ENCODE measurements at places on chromosomes 3 and 15.

DNA sequence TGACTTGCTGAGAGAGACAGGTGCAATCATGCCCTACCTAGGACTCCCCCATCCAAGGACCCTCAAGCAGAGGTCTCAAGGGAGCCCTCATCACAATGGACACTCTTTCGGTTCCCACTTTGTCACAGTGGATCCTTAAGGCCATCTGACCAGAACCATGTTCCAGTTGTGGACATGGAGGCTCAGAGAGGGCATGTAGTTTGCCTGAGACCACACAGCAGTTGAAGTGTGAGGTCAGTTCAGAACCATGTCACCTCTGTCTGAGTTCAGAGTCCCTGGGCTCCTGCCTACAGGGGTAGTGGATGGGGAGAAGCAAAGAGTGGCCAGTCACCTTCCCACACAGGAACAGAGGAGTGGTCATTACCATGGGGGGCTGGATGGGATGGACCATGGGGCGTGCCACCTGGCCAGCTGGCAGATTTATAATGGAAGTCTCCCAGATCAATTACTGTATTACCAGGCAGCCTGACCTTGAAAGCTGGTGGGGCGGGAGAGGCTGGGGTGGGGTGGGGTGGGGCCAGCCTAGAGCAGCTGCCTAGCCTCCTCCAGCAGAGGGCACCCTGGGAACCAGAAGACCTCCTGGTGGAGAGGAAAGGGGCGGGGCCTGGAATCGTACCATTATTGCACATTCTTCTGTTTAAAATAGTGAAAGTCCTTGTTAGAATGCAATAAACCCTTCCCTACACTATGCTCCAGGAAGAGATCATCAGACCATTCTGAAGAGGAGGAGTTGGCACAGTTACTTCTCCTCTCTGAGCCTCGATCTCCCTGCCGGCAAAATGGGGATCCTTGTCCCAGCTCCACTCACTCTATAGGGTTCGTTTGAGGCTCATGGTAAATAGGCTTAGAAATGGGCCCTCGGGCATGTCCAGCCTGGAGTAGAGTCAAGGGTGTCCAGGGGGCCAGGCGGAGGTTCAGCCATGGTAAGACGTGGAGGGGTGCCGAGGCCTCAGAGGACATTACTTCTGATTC is 26.9 kb upstream of the LINGO1 start:
- peak; percentile 66 for DNase-seq

GRCh38 chr15:70166506-70167087 is 68.9 kb upstream of the TLE3 start:
- DNase-seq = no peak

- DNase-seq = no peak
Observed at GRCh38 chr3:137787529-137787928, 23.4 kb downstream of the SOX14 start.

- no peak for DNase-seq
Observed at GRCh38 chr15:39461536-39462130, 119.2 kb upstream of the THBS1 start.

DNA sequence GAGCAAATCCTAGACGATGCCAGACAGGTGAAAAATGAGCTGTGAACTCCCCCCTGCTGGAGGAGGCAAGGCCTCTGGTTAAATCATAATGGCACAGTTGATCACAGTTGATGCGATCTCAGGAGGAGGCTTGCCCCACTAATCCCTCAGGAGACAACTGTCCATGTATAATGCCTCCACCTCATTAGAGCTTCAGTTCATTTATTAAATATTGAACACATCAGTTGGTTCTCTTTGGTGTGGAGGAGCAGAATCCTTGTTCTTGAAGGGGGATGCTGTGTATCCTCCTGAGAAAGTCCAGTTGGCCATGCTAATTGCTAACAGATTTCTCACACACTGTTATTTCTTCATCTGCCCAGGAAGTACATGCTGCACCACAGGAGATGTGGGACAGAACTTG is 290.5 kb downstream of the IGSF11 start:
- DNase-seq = no peak

DNA sequence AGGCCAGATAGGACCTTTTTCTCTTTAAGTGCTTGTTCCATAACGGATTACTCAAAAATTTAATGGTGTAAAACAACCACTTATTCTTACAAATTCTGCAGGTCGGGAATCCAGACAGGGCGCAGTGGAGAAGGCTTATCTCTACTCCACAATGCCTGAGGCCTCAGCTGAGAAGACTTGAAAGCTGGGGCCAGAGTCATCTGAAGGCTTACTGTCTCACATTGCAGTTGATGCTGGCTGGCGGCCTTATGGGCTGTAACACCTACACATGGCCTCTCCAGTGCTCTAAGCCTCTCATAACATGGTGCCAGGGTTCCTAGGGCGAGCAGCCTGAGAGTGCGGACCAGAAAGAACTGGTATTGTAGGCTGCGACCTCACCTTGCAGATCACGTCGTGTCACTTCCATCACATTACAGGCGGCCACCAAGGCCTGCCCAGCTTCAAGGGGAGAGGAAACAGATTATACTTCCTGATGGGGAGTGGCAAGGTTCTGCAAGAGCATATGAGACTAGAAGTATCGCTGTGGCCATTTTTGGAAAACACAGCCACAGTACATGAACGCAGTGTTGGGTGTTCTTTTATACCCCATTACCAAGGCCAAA is 32.4 kb downstream of the CMTM7 start:
- DNase-seq = peak; percentile 66

DNA sequence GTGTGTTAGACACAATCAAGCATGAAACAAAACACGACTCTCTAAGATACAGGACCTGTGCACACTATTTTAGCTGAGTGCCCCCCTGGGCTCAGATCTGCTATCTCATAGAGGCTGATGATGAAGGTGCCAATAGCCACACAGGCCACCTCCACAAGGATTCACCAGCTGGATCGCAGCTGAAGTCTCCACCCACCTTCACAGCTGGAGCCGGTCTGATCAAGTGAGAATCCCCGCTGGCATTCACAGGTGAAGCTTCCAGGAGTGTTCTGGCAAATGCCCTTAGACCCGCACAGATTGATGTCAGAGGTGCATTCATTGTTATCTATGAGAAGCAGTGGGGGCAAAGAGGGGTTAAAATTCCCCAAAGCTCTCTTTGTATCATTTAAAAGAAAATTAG is 90.1 kb downstream of the DUT start:
- DNase-seq = no peak

DNA sequence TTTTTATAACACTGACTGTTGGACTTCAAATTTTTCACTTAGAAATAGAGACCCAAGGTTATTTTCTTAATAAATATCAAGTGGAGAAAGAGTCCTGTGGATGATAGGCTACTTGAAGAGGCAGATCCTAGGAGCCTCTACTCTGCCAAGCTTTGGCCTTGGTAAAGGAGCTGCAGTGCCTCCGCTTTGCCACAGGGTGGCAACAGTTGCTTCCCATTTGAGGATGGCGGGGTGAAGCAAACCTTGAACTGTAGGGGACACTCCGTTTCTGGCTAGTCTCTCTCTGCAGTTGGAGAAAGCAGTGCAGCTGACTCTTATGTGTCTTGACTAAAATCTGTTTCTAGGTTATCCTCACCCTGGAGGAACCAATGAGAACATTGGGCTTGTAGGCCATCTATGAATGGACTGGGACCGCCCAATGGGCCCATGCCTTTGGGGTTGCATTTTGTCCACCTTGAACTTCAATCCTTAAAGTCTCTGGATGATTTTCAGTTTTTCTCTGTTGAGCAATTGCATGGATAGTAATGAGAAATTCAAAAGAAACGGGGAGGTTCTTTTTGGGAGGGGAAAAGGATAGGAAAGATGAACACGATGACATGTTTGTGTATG is 9.8 kb downstream of the SCG5 start:
- DNase-seq = peak; percentile 67

GRCh38 chr3:44762170-44762677 is 630 bp downstream of the KIF15 start:
- no peak for DNase-seq

DNA sequence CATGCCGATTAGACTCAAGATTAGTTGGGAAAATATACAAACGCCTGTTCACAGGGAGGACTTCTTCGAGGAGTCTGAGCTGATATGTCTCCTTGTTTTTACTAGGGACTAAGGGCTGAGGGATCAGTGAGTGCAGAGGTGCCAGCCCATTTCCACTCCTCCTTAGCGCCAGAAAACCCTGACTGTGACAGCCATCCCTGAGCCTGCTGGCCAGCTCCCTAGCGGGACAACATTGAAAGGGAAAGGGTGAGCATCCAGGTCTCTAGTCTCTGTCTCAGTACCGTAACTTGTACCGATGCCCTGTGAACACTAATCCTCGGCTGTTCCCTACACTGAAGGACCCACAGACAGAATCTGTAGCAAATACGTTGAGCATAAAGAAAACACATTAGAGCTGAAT is 243.4 kb downstream of the WNT5A start:
- DNase-seq = no peak

GRCh38 chr15:78979456-78980320 is 34.8 kb upstream of the CTSH start:
- peak; percentile 53 for DNase-seq

- DNase-seq = no peak
Observed at GRCh38 chr15:37134244-37134643, 33.9 kb upstream of the MEIS2 start.

- no peak for DNase-seq
Observed at GRCh38 chr15:81398456-81398855, 24.4 kb upstream of the TMC3 start.

GRCh38 chr3:170154084-170154483 is 27.4 kb downstream of the PHC3 start:
- DNase-seq = no peak

- DNase-seq = no peak
Observed at GRCh38 chr3:122973893-122974615, 53.5 kb downstream of the SEMA5B start.

- DNase-seq = no peak
Observed at GRCh38 chr3:23819599-23820360, 14.0 kb downstream of the UBE2E1 start.

DNA sequence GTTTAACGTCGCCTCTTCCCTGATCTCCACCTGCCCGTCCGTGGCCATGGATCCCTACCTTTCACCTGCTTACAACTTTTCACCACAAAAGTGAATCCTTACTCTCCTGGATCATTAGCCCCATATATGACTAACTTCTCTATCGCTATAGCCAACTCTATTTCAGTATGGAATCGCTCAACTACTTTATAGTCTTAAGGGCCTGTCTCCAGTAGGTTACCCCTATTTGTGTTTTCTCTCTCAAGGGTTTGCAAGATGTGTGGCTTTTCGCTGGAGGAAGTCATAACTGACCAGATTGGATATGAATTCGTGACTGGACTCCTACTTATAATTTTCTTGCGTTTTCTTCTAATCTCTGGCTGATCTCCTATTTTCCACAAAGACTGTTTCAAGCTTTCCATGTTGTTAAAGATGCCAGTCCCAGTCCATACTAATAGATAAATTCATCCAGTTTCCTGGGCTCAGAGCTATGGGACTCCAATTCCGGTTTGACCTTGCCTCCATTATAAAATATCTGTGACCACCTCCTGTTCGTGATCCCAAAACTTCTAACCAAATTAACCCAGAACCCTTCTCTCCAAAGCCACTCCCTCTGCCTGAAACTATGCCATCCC is 1.3 kb upstream of the STAG1 start:
- DNase-seq = no peak

GRCh38 chr3:62655056-62655690 is 220.0 kb downstream of the CADPS start:
- DNase-seq = no peak

GRCh38 chr3:129632556-129632955 is 26.1 kb upstream of the PLXND1 start:
- no peak for DNase-seq

DNA sequence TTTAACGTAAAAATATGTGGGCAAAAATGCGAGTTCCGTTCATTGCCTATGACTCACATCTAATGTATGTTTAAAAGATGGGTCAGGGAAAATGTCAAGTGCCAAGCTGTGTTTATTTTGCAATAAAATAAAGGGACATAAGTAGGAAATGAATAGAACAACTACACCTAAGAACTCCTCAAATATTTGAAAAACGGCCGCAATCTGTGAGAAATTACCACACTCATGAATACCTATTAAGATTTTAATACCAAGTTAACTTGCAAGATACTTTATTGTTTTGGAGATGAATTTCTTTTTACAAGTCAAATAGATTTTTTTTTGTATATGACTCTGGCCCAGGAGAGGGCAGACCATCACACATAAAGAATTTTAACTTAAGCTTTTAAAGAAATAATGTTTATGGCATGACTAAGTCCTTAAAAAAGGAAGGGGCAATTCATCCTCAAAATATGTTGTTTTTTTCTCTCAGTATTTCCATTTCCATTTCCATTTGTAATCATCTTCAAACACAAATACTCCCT is 152.7 kb downstream of the SUCNR1 start:
- DNase-seq = no peak

DNA sequence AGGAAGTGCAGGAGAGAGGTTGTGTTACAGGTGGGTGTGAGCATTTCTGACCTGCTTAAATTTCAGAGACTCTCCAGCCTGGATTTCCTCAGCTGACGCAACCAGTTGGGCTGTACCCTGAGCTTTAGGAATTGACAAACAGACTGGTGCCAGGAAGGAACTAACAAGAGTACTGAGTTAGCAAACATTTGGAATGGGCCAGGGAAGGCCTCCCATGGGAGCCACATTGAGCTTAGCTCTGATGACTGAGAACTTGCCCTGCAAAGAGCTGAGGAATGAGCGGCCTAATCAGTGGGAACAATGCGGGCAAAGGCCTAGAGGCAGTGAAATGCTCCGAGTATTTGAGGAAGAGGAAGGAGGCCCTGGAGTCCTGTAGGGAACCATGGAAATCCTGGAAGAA is 254.2 kb downstream of the FEZF2 start:
- DNase-seq = no peak

- DNase-seq = no peak
Observed at GRCh38 chr15:32096916-32097617, 66.8 kb downstream of the CHRNA7 start.

GRCh38 chr15:99424978-99425656 is 140.7 kb upstream of the MEF2A start:
- DNase-seq = peak; percentile 56

- DNase-seq = peak; percentile 73
Observed at GRCh38 chr3:192566706-192567290, 160.5 kb downstream of the FGF12 start.

DNA sequence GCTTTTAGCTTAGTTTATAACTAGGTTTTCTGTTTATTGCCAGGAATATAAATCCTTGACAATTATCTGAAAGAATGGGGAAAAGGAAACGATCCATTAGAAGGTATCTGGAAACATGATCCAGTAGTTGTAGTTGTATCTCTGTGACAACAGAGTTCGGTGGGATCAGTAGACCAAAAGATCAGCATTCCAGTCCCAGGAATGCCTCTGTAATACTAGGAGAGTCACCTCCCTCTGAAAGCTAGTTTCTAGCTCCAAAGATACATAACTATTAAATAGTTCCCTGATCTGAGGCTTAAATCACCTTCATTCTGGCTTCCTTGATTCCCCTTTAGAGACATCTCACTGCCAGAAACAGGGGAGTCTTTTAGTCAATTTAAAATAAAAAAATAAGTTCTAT is 34.1 kb downstream of the MB21D2 start:
- no peak for DNase-seq

DNA sequence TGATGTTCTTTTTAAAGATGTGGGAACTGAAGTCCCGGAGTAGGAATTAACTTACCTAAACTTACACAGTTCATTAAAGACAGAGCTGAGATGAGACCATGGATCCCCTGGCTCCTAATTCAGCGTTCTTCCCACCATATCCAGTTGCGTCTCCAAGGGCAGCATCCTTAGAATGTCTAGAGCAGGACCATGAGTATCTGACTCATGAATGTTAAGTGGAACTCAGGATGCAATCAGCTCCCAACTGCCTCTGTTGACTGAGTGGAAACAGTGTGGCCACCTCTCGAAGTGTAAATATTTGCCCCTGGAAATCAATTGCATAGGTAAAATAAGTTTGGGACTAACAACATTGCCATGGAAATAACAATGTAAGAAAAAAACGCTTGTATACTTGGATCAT is 2.5 kb downstream of the SNTN start:
- DNase-seq = no peak

GRCh38 chr3:104796556-104796955 is 570.2 kb upstream of the ALCAM start:
- DNase-seq = no peak

Measured in activated CD8-positive, alpha-beta T cell treated with anti-CD3 and anti-CD28 coated beads, Interleukin-2, amount 10 ng/mL, durations not matched to agents 7 days and 5 days (primary cell).